MM.1S (cell line): ENCODE measurements at places on chromosomes 16 and 17.

DNA sequence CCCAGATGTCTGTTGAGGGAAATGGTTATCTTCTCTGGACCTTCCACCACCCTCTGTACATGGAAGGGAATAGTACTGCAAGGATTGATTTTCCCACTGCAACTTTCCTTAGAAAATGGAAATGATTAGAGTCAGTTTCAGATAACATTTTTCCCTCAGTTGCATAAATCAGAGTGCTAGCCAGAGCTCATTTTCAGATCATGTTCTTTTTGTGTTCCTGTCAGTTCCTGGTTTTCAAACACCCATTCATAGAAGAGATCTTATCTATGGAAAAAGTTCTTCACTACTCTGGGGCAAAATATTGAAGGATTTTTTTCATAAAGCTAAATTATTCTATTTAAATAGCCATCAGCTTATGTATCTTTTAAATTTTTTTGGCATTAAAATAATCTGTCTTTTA, 11.7 kb upstream of the COX10 start:
- no peaks in the 10 kb centered on the region for H3K4me1 ChIP-seq
- no peak for DNase-seq
- no peak overlapping the region for H3K27ac ChIP-seq
- no peaks in the 10 kb centered on the region for H3K36me3 ChIP-seq

- DNase-seq, result no peak
- no peaks in the 10 kb centered on the region for H3K4me1 ChIP-seq
- no peaks in the 10 kb centered on the region for H3K27me3 ChIP-seq
- H3K27ac ChIP-seq, result no peak overlapping the region
- no peaks in the 10 kb centered on the region for H3K36me3 ChIP-seq
- H3K4me3 ChIP-seq, result no peak overlapping the region
These were observed 48.4 kb downstream of the CLEC16A start for GRCh38 chr16:10992797-10993196.

DNA sequence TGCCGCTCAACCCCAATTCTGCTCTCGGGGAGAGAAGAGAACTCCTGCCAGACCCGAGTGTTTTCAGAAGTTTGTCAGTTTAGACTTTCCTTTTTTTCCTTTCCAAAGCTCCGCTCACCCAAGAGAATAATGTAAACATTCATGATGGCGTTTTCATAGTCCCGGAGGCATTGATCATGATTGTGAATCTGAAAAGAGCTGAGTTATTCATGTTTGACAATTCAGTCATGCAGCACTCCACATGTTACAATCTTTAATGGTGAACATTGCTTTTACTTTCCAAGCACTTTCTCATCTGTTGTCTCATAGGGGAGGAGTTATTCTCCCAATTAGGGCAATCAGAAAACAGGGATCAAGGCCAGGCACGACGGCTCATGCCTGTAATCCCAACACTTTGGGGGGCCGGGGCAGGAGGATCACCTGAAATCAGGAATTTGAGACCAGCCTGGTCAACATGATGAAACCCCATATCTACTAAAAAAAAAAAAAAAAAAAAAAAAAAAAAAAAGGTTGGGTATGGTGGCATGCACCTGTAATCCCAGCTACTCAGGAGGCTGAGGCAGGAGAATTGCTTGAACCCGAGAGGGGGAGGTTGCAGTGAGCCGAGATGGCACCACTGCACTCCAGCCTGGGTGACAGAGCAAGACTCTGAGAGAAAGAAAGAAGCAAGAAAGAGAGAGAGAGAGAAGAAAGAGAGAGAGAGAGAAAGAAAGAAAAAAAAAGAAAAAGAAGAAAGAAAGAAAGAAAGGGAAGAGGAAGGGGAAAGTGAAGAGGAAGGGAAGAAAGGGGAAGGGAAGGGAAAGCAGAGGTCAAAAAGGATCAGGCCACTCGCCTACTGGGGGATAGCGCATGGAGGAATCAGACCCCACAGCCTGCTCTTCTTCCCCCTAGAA, 70.0 kb upstream of the TNRC6C start:
- no peak for DNase-seq
- H3K4me3 ChIP-seq, result no peak overlapping the region

- H3K36me3 ChIP-seq, result no peaks in the 10 kb centered on the region
- no peak overlapping the region for H3K27ac ChIP-seq
- H3K4me3 ChIP-seq, result no peak overlapping the region
- H3K4me1 ChIP-seq, result peaks cover 15% of the 10 kb centered on the region
- H3K27me3 ChIP-seq, result no peaks in the 10 kb centered on the region; the same call in 1 of the 2 replicates
These were observed 9.8 kb upstream of the C17orf113 start for GRCh38 chr17:42060231-42060630.

- H3K27ac ChIP-seq, result no peak overlapping the region
- no peaks in the 10 kb centered on the region for H3K36me3 ChIP-seq
- no peak overlapping the region for H3K4me3 ChIP-seq
- peaks cover 7% of the 10 kb centered on the region; the same call in 1 of the 2 replicates for H3K27me3 ChIP-seq
- no peaks in the 10 kb centered on the region for H3K4me1 ChIP-seq
These were observed 34.4 kb upstream of the ZC3H18 start for GRCh38 chr16:88535857-88536222.

DNA sequence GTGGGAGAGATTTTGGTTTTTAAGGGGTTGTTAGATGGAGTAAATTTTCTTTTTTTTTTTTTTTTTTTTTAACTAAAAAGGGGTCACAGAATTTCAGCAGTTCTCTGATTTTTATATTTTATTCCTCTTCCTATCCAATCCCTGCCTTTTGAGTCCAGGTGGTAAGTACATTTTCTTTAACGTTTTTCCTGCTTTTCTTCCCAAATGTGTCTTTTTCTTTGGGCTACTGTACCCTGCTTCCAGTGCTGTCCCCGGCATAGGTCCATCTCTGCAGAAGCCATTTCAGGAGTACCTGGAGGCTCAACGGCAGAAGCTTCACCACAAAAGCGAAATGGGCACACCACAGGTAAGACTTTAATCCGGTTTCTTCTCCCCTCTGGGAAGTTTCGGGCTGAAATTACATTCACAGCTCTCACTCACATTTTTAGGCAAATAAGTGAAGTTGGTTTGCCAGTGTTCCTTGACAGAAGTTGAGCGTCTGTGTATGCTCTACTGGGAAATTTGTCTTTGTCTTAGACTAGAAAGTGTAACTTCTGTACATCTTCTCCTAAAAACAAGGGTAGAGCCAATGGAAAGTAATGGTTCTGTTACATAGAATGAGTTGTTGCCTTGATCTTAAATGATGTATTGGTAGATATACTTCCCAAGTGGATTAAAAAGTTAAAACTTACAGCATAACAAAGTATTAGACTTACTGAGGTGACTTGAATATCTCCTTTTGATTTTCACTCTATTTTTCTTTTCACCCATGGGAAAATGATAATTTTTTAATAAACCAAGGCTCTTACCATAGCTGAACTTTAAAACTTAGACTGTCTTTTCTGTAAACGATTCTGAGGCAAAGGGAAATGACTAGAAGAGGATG, 54.5 kb downstream of the TUBD1 start:
- H3K4me1 ChIP-seq, result peaks cover 18% of the 10 kb centered on the region
- no peaks in the 10 kb centered on the region for H3K27me3 ChIP-seq
- H3K4me3 ChIP-seq, result no peak overlapping the region; the same call in 1 of the 2 replicates

DNA sequence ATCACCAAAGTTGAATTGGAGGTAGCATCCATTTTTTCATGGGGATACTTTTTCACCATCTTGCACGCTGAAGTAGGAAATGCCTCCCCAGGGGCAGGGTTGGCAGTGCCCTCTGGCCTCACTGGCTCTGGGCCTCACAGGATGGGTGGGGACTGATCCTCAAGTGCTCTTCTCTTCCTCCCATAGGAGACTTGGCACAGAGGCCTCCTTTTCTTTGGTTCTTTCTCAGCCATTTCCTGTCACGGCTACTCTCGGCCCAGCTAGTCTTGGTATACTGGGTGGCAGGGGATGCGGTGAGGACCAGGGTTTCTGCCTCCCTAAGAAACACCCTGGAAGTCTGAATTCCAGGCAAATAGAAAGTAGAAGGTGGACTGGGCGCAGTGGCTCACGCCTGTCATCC, 58.2 kb downstream of the PECAM1 start:
- no peaks in the 10 kb centered on the region for H3K36me3 ChIP-seq
- H3K27ac ChIP-seq, result no peak overlapping the region

GRCh38 chr17:74856112-74856511, 3.6 kb downstream of the GRIN2C start:
- peak; percentile 38 for DNase-seq
- peaks cover 68% of the 10 kb centered on the region for H3K27me3 ChIP-seq
- no peak overlapping the region for H3K4me3 ChIP-seq
- H3K4me1 ChIP-seq, result 0 out of 2 replicates have a peak, but pooled peaks cover 4% of the 10 kb centered on the region

- H3K4me3 ChIP-seq, result peak overlapping the region; percentile 86
- H3K27ac ChIP-seq, result peak overlapping the region; percentile 83
- H3K4me1 ChIP-seq, result peaks cover 27% of the 10 kb centered on the region
- peaks cover 2% of the 10 kb centered on the region; the same call in 1 of the 2 replicates for H3K36me3 ChIP-seq
- H3K27me3 ChIP-seq, result no peaks in the 10 kb centered on the region
- peak; percentile 54 for DNase-seq
These were observed 1.7 kb upstream of the MAZ start for GRCh38 chr16:29804455-29805231.

GRCh38 chr17:16352303-16352666, 984 bp downstream of the CENPV start:
- H3K4me1 ChIP-seq, result no peaks in the 10 kb centered on the region; the same call in 1 of the 2 replicates
- no peak for DNase-seq
- H3K36me3 ChIP-seq, result no peaks in the 10 kb centered on the region
- no peak overlapping the region for H3K4me3 ChIP-seq
- peaks cover 9% of the 10 kb centered on the region; the same call in 1 of the 2 replicates for H3K27me3 ChIP-seq
- H3K27ac ChIP-seq, result no peak overlapping the region

GRCh38 chr17:11882716-11883115, 114.6 kb downstream of the ZNF18 start:
- no peaks in the 10 kb centered on the region for H3K36me3 ChIP-seq
- H3K27me3 ChIP-seq, result no peaks in the 10 kb centered on the region
- H3K4me1 ChIP-seq, result no peaks in the 10 kb centered on the region
- no peak overlapping the region for H3K4me3 ChIP-seq
- H3K27ac ChIP-seq, result no peak overlapping the region
- DNase-seq, result no peak

DNA sequence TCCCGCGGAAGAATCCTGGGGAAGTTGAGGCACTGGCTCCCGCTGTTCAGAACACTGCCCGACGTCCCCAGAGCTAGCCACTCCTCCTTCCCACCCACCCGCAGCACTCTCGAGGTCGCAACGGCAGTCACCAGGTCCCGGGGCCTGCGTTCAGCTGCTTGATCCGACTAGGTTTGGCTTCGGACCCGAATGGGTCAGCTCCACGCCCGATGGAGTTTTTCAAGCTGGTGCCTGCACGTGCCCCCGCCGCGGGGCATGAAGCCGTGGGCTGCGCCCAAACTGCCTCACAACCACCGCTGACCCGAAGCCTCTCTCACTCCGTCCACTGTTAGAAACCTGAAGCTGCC, 12.4 kb upstream of the ODF4 start:
- DNase-seq, result no peak
- H3K27me3 ChIP-seq, result peaks cover 36% of the 10 kb centered on the region
- no peaks in the 10 kb centered on the region for H3K36me3 ChIP-seq
- peak overlapping the region; percentile 35 for H3K4me3 ChIP-seq
- H3K4me1 ChIP-seq, result no peaks in the 10 kb centered on the region; the same call in 1 of the 2 replicates

DNA sequence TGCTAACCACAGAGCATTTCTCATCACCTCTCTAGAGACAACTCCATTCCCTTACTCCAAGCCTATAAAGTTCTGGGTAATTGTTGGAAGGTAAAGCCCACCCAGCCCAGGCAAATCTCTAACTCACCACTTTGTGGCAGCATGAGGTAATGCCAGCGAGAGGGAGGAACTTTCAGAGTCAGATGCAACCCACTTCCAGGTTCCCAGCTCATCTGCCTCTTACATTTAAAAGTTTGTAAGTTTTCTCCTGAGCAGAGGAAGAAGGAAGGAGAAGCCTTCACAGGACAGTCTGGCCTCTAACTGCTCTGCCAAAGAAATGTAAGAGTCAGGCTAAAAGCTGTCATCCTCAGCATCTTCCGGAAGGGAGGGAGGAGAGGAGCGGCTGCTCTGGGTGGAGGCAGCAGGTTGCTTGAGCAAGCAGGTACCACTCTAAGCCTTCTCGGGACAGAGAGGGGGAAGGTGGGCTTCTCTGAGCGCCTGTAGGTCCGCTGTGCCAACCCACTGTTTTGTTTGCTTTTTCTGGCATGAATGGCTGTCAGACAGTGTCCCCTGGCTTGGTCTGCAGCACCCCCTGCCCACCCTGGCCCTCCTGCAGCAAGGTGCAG, 1.0 kb downstream of the ZNF319 start:
- no peaks in the 10 kb centered on the region for H3K36me3 ChIP-seq
- peaks cover 19% of the 10 kb centered on the region for H3K4me1 ChIP-seq
- peak; percentile 36 for DNase-seq
- H3K4me3 ChIP-seq, result peak overlapping the region; percentile 61
- no peaks in the 10 kb centered on the region for H3K27me3 ChIP-seq
- H3K27ac ChIP-seq, result peak overlapping the region; percentile 31; the same call in 1 of the 2 replicates

- no peaks in the 10 kb centered on the region for H3K27me3 ChIP-seq
- no peak overlapping the region for H3K4me3 ChIP-seq
- no peak for DNase-seq
- H3K27ac ChIP-seq, result no peak overlapping the region
- H3K4me1 ChIP-seq, result no peaks in the 10 kb centered on the region
- no peaks in the 10 kb centered on the region for H3K36me3 ChIP-seq
These were observed 33.6 kb upstream of the CNTNAP4 start for GRCh38 chr16:76243620-76244019.
